ENCODE measurements at places on chromosomes 16 and 17.

GRCh38 chr16:85284141-85284817 lies 172.0 kb upstream of the CIBAR2 start:
- no peak for DNase-seq

DNA sequence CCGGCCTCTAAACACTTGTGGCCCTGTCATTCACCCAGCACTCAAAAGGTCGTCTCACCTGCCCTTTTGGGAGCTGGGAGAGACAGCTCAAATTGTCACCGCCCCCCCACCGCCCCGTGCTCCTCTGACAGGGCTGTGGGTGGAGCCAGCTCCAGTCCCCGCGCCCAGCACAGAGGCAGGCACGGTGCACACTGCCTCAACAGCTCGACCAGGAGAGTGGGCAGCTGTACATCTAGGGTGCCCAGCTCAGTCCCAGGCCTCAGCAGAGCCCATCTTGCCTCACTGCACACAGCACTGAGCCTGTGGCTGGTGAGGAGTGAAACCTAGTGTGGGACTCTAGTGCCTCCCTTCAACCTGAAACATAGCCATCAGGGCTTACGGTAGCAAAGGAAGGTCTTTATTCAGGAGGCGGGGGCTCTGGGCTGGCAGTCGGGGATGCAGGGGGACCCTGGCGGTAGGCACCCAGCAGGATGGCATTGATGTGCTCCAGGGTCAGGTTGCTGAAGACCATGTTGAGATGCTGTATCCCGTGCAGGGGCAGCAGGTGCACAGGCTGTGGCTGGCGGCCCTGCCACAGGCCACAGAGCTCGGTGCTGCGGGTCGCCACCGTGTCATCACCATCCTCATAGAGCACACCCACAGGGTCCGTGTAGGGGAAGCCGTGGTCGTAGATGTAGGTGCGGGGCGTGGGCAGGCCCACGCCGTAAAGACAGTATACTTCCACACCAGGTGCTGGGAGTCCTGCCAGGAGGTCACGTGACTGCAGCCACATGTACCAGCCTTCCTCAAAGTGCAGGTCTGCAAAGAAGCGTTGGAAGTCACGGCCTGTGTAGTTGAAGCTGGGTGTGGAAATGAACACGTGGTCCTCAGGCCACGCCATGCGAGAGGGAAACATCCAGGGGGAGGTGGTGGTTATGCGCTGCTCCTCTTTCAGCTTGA lies 3.1 kb upstream of the PSMB10 start:
- DNase-seq = no peak

GRCh38 chr16:74731853-74732477 lies 31.3 kb upstream of the MLKL start:
- DNase-seq = no peak

DNA sequence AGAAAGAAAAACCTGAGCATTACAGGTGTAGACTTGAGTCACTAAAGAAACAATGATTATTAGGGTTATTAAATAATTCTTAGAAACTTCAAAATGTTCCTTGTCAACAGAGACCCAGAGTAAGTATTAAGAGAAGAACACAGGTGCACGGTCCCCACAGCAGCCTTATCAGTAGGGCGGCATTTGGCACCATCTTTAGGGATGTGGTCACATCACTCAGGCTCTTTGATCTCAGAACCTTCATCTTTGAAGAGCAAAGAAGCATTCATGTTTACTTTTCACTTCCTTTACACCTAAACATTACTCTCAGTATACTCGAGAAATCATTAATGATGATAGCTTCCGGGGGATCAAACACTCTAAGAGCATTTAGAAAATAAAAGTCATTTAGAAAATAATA lies 928.7 kb downstream of the KCNJ2 start:
- DNase-seq = no peak

GRCh38 chr16:23072769-23073549 lies 76.3 kb downstream of the USP31 start:
- DNase-seq = no peak

DNA sequence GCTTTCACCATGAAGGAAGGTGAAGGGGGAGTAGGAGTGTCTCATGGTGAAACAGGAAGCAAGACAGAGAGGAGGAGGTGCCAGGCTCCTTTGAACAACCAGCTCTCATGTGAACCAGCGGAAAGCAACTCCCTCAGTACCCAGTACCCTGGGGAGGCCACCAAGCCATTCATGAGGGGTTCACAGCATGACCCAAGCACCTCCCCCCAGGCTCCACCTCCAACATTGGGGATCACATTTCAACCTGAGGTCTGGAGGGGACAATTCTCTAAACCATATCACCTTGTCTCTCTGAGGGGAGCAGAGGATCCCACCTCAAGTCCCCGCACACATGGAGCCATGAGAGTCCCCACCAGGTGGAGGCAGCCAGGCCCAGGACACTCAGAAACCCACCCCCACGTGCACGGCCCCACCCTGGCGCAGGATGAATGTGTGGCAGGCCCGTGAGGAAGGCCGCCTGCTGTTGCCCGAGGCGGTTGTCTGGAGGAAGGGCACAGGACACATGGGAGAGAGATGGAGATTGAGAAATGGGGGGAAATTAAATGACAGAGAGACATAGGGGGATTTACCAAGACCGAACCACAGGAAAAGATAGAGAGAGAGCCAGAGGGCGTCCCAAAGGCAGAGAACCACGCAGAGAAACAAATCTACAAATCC lies 85.9 kb downstream of the TMEM132E start:
- no peak for DNase-seq

GRCh38 chr17:1957037-1957436 lies 68.1 kb downstream of the RTN4RL1 start:
- no peak for DNase-seq

GRCh38 chr17:42760652-42761581 lies at the start of gene RAMP2:
TSS of gene RAMP2 (plus strand) at chr17:42761227. CDS start at chr17:42761262, 35 bp downstream.
- no peak for DNase-seq

DNA sequence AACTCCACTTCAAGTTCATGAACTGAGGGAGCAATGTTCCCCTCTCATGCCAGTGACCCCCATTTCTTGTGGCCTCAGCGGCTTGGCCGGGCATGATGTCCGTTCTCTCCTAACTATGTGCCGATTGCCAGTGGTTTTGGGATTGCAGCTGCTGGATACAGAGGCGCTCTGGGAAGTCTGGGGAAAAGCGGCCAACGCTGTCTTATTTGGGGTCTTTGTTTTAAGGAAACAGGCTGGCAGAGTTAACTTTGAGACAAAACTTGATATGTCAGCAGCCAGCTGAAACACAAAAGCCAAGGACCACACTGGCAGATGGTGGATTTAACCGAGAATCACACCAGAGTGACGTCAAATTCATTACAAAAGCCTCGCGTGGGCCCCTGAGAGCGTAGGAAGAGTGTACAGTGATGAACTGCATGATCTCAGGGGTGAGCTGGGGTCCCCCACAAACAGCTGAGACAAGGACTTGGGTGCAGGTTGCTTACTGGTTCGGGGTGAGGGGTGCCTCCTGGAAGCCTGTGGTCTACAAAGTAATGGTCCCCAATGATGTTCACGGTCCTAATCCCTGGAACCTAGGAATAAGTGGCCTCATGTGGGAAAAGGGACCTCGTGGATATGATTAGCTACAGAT lies 180.4 kb downstream of the IRF8 start:
- no peak for DNase-seq

DNA sequence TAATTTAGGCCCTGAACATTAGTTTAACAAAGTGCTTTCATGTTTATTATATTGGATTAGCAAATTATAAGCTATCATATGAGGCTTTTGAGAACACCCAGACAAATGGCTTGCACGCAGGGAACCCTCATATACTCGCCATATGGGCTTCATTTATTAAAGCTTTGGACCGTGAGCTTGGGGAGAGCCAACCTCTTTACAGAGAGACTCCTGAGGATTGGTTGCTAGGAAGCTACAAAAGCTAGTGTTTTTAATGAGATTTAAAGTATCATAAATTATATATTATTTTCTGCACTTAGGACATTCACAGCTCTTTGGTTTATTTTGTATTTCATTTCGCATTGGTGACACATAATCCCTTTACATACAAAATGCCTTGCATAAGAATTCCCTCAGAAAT lies 193.8 kb upstream of the TOX3 start:
- no peak for DNase-seq

DNA sequence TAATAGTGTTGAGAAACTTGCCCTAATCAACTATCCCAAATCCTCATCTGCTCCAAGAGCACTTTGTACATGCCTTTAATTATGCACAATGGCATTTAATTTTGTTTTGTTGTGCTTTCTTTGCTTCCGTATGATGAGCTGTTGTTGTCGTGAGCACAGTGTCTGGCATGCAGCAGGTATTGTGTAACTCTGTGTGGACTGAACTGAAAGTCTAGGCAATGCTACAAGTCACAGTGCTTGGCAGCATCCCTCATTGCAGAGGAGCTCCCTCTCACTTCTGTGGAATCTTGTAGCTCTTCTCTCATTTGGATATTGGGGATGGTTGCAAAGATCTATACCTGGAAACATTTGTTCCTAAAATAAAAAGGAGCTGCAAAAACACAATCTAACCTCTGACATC lies 502.2 kb upstream of the CA10 start:
- no peak for DNase-seq

DNA sequence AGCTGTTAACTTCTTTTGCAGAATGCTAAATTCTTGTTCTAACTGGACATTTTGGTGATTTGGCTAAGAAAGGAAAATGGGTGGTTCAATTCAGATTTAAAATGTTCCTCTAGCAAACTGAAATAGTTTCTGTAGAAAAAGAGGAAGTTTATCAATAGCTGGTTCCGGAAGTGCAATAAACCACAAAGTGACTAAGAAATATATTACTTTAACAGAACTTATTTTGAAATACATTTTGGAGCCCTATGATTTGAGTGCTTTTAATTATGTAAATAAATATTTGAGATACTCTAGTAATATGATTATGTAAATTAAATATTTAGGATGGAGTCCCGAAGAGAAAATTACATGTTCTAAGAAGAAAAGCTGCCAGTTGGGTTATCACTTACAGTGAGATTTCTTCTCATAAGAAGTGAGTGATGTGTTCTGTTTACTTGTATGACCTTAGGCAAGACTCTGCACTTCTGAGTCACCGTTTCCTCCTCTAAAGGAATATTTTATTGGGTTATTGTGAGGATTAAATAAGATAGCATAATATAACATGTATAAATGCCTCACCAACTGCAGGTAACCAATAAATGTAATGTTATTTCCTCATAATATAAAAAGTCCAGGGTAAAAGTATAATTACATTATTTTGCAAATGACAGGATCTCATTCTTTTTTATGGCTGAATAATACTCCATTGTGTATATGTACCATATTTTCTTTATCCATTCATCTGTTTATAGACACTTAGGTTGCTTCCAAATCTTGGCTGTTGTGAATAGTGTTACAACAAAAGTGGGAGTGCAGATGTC lies at the start of gene EVI2B:
Gene EVI2B, minus strand, starts transcription at position 73 of the 800 bp plus-strand sequence. CDS start 8,445 bp downstream, outside the sequence.
- peak; percentile 95 for DNase-seq

GRCh38 chr16:88886845-88887521 lies 20.5 kb upstream of the PABPN1L start:
- DNase-seq = no peak

- DNase-seq = peak; percentile 39
Measured at GRCh38 chr17:42067371-42068091, 17.1 kb upstream of the C17orf113 start.

GRCh38 chr16:19114359-19115147 lies 789 bp downstream of the ITPRIPL2 start:
- DNase-seq = peak; percentile 43

- DNase-seq = no peak
Measured at GRCh38 chr16:89341697-89342694, 124.5 kb downstream of the ZNF778 start.
